ENCODE measurements at places on chromosomes 6 and 20. TPM values are rescaled to one million over a fixed set of nuclear protein-coding genes. Genes with fewer than 3 reads are reported as not detected.

ATRN gene
- polyA plus RNA-seq, result 57.3 TPM

SLC44A4 gene
- polyA plus RNA-seq, result 33.1 TPM

HLA-DMB gene
- polyA plus RNA-seq, result 76.6 TPM

PAK5 gene
- 0.27 TPM for polyA plus RNA-seq

PHACTR3 gene
- 2.4 TPM for polyA plus RNA-seq

DNA sequence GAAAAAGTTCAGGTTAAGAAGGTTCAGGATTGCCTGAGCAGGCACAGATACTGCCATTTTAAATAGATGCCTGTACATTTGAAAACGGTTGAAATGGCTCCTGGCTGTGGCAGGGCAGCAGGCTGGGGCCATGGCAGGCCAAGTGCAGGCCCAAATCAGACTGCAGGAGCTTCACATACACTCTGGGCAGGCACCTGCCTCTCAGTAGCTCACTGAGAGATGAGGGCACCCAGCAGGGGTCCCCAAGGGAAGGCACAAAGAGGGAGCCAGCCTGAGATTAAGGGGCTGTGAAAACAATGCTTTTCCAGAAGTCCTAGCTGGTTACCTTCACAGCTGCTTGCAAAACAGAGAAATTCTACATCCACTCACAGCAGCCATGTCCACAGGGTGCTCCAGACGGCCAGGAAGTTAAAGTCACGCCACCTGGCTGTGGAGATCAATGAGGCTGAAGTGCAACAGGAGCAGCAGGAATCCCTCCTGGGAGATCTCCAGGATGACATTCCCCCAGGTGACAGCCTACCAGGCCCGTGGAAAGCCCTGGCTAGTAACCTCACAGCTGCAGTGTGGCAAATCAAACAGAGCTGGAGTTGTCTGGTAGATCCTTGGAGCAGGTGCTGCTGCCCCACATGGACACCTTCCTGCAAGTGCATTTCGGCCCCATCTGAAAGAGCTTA, 6.2 kb upstream of the RAET1E start:
- no peak for DNase-seq

DNA sequence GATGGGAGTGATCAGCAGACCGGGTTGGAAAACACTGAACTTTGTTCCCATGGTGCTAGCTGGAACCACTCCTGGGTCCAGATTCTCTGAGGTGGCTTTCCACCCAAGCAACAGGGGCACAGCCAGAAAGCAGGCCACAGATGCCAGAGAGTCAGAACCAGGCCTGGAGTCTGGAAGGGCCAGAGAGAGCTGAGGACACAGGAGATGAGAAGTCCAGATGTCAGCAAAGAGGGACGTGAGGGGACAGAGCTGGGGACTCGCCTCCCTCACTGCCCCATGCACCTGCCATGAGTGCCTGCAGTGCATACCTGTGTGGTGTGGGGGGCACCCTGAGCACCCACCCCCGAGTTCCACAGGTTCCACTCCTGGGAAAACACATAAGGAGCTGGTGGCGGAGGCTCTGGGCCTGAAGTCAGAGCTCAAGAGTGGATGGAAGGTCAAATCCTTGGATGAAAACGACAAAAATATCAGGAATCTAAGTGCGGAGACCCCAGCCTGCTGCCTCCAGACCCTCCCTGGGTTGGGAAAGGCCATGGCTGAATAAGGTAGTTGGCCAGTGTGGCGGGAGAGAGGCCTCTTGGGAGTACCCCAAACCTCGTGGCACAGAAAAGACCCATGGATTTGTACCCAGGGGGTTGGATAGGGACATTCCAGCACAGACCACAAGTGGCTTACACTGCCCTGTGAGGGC, 224.2 kb downstream of the SYNDIG1 start:
- no peak for DNase-seq

GRCh38 chr6:33869826-33870423, 66.1 kb upstream of the MLN start:
- no peak for DNase-seq

DNA sequence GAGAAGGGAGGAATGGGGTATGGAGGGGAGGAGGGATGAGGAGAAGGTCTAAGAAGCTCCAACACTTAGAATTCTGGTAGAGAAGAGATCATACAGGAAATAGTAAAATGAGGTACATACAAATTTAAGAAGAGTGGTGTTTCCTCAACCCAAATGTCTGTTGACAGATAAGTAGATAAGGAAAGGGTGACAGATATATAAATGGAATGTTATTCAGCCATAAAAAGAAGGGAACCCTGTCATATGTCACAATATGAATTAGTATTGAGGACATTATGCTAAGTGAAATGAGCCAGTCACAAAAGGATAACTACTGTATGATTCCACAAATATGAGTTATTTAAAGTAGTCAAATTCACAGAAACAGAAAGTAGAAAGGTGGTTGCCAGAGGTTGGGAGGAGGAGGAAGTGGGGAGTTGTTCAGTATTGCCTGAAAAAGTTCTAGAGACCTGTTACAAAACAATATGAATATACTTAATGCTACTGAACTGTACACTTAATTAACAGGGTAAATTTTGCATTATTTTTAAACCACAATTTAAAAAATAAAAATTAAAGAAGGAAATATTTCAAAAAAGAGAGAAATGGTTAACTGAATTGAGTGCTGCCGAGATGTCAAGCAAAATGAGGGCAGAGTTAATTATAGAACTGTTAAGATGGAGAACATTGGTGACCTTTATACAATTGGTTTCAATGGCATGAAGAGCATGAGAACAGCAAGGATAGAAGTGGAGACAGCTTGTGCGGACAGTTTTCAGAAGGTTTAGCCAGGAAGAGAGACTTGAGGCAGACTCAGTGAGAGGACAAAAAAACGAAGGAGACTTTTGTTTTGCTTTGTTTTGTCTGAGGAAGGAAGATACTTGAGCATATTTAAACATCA, 47.6 kb upstream of the ADGRF4 start:
- no peak for DNase-seq

- DNase-seq, result no peak
Measured at GRCh38 chr6:151634336-151634720, 140.5 kb downstream of the CCDC170 start.

- DNase-seq, result no peak
Measured at GRCh38 chr20:24851346-24852019, 97.6 kb upstream of the CST7 start.

DNA sequence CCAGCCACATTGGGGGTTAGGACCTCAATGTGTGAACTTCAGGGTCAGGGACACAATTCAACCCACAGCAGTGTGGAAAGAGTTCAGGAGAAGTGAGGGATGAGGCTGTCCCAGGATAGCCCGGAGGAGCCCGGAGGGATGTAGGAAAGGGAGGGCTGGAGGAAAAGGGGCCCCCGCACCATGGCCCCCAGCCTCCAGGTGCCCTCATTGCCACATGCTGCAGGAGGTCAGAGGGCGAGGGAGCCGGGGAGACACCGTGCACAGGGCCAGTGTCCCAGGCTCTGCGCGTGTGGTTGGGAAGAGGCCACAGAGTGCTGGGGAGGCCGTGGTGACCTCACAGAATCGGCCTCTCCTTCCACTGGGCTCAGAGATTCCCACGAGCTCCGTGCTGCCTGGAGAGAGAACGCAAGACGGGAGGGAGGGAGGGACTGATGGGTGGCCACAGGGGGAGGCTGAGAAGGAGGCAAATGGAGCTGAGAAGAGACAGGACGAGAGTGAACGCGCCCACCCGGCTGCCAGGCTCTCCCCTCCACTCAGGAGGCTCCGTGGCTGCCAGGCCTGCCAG, 215.1 kb downstream of the DLL1 start:
- no peak for DNase-seq

DNA sequence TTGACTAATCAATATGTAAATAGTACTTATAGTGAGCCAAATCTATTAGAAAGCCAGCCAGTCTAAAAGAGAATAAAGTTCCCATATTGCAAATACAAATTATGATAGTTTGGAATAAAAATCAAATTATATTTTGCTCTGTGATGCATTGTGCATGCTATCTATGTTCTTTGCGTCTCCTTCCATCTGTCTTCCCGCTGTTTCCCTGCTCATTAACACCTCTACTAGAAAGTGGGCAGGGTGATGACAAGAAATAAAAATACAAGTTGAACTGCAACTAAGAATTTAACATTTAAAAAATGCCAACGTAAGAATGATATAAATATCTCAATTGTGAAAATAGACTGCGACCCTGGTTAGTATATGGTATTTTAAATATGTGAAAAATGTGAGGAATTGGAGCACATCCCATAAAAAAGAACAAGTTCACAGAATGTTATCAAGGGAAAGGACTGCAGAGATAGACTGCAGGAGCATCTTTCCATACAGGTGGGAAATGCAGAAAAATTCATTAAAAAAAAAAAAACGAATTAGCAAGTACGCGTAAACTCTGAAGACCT, 157.6 kb upstream of the PDE7B start:
- DNase-seq, result no peak

GRCh38 chr20:3237958-3238615, 903 bp downstream of the SLC4A11 start:
- DNase-seq, result no peak

GRCh38 chr6:3913077-3913957, 64.1 kb downstream of the FAM50B start:
- DNase-seq, result no peak
